WTC11 (cell line): ENCODE measurements at places on chromosomes 1 and 21.
A peak's percentile ranks its signal among the peaks of the same experiment; 100 is the strongest.

GRCh38 chr1:22789356-22789994 is 78.8 kb downstream of the EPHB2 start:
- DNase-seq = no peak

DNA sequence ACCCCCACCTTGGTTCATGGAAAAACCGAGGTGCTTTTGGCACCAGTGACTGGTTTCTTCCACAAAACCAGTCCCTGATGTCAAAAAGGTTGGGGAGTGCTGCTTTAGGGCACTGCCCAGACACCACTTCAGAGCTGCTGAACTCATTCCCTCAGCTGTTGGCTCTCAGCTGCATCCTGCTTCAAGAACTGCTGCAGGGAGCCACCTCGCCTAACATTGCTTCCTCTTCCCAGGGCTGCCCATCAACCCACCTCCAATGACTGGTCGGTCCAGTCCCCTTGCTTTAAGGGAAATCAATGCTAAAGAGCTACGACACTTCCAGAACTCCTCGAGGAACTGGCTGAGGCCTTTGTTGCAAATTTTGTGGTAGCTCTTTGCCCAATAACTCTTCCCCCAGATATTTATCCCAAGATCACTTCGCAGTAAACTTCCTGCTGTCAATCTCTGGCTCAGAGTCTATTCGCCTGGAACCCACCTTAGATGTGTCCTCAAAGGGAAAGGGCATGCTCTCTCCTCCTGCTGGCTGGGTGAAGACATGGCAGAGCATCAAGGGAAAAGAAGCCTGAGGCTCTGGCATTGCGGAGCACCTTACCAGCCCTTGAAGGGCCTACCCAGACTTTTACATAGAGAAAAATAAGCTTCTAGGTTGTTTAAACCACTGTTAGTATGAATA is 29.0 kb downstream of the C1orf52 start:
- DNase-seq = peak; percentile 25

- no peak for DNase-seq
Measured at GRCh38 chr1:164017239-164017638, 541.7 kb upstream of the PBX1 start.

- no peak for DNase-seq
Measured at GRCh38 chr1:208174200-208174599, 70.0 kb downstream of the PLXNA2 start.

GRCh38 chr21:27764056-27764455 is 797.2 kb upstream of the ADAMTS5 start:
- DNase-seq = no peak

DNA sequence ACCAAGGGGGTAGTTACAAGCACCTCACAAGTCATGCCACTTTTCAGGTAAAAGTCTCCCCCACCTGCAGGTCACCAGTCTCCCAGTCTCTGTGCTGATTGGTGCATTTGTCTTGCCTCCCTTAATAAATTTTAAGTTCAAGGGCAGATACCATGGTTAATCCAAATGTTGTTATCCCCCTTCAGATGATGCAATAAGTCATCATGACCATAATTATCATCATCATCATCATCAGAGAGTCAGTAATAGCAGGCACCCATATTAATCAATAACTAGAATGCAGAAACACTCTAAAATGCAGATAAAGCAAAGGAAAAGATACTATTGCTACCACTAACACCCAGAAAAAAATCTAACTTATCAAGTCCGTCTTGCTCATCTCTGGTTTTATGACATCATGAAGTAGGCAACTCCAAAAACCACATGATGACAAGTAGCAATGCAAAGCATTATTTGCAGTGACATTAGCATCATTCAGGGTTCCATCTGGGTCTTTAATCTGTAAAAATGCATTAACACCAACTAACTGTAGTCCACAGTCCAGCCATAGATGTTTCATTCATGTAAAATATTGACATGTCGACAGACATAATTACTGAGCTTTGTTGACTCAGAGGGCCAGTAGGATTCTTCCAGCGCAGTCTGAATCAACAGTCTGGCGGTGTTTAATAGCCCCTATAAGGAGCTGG is 492.0 kb upstream of the RUNX1 start:
- DNase-seq = no peak

GRCh38 chr1:15038232-15039016 is 115.1 kb upstream of the TMEM51 start:
- peak; percentile 34 for DNase-seq

GRCh38 chr1:236351875-236352573 is 42.1 kb upstream of the EDARADD start:
- no peak for DNase-seq

- no peak for DNase-seq
Measured at GRCh38 chr1:160251011-160251410, 11.3 kb downstream of the DCAF8 start.

- DNase-seq = no peak
Measured at GRCh38 chr1:204505674-204506200, 10.5 kb upstream of the MDM4 start.

DNA sequence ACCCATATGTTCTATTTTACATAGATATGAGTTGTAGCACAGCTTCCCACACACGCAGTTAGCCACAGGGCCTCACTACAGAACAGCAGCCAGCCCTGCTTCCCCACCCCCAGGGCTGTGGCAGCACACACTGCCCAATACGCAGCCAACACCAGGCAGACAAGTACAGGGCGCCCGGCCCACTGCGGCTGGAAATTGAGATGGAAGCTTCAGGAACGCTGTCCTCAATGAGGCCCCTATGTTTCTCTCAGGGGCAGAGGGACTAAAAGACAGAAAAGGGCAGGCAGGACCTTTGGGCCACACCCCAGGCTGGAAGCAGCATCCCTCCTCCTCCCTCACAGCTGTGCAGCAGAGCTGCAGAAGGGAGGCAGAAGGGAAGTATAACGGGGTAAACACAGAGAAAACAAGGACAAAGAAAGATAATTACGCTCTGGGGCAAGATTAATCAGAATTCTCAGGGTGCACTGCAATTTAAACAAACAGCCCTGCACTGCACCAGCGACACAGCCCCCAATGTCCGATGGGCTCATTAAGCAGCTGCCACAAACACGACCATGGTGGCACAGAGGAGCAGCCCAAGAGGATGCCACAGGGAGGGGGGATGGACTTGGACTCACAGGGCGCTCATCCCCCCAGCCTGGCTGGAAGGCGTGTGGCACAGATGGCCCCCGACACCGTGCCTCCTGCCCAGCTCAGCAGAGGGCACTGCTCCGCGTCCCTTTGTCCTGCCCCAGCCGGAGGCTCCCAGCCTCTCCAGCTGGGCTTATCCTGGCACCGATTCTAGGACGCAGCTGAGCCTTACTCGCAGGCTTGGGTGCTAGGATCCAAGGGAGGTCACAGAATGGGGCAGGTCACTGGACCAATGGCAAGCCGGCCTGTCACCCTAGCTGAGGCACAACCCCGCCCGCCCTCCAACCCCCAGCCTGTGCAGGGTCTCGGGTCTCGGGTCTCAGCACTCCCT is 14.2 kb downstream of the WDR4 start:
- DNase-seq = no peak

DNA sequence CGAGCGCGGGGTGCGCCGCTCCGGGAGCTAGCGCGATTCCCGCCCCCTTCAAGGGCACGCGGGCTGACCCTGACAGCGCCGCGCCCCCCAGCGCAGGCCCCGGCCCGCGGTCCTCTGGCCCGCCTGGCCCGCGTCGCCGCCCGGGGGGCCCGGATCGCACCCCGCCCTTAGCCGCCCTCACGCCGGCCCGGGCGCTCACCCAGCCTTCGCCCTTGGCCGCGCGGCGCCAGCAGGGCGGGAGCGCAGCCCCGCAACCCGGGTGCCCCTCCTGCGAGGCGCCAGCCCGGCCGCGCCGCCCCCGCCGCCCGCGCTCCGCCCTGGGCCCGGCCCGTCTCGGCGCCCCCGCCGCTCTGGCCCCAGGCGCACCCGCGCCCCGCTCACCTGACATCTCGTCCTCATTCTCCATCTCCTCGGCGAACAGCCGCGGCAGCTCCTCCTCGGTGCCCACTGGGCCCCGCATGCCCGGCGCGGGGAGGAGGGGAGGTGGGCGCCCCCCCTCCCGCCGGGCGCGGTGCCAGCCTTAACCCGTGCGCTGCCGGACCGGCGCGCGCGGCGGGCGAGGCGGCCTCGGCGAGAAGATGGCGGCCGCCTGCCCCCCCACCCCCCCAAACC is 451 bp downstream of the CHD5 start:
- DNase-seq = no peak
